Skeletal muscle cell (primary cell): ENCODE measurements at places on chromosomes 12 and 14.

DNA sequence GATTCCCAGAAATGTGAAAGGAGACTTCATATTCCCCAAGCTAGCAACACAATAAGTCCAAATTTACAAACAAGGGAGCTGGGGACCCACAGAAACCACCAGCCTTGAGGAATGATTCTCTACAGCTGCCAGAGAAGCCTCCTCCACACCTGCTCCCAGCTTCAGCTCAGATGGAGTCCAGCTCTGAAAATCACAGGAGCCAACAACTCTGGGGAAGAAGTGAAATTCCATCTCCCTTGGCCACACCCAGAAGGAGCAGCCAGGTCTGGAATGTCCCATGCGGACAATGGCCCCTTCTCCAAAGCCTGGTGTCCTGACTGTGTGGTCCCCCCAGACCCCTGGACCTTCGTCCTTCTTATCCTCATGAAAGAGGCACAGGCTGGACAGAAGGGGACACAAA, 45.4 kb downstream of the SYNE3 start:
- no peak for DNase-seq

- DNase-seq = no peak
Measured at GRCh38 chr12:123919980-123920360, 52.7 kb downstream of the CCDC92 start.

DNA sequence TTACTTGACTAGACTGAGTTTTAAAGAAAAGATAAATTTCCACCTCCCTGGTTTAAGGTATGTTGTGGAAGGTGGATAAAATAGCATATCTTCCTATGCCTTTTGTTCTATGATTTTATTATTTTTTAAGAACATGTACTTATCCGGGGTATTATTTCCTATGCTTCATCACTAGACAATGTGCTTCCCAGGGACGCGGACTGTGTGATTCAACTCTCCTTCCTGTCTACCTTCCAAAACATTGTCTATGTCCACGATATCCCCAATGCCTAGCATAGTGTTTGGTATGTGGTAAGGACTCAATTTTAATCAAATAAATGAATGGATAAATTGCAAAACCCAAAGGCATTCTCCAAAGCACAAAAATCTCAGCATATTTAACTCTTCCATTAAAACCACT, 8.3 kb upstream of the CCND2 start:
- no peak for DNase-seq

DNA sequence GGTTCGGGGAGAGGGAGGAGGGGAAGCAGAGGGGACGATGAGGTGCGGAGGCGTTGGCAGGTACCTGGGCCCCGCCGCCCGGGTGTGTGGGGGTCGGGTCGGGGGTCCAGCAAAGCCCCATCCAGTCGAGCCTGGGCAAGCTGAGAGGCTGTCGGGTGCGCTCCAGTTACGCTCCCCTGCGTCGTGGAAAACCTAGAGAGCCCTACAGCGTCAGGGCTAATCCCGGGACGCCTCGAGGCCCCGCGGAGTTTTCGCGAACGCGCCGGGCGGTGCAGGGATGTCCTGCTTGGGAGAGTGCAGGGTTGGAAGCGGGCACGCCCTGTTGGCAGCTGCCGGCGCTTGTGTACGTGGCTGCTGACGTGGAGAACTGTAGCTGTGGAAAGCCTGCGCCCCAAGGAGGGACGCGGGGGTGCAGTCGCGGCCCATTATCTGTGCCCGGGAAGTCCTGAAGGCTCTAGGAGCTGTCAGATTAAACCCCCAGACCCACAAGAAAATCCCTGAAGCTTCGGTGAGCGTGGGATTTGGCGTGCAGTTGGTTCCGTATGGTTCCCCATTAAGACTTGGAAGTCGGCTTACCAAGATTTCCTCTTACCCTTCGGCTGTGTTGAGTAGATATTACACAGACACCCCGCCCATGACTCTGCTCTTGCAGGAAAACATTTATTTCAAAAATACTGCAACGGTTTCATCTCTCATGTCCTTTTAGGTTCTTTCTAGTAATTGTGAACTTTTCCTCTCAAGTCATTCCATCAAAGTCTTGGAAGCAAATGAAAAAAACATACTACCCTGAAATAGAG, 11.3 kb upstream of the SLC38A2 start:
- peak; percentile 95 for DNase-seq

DNA sequence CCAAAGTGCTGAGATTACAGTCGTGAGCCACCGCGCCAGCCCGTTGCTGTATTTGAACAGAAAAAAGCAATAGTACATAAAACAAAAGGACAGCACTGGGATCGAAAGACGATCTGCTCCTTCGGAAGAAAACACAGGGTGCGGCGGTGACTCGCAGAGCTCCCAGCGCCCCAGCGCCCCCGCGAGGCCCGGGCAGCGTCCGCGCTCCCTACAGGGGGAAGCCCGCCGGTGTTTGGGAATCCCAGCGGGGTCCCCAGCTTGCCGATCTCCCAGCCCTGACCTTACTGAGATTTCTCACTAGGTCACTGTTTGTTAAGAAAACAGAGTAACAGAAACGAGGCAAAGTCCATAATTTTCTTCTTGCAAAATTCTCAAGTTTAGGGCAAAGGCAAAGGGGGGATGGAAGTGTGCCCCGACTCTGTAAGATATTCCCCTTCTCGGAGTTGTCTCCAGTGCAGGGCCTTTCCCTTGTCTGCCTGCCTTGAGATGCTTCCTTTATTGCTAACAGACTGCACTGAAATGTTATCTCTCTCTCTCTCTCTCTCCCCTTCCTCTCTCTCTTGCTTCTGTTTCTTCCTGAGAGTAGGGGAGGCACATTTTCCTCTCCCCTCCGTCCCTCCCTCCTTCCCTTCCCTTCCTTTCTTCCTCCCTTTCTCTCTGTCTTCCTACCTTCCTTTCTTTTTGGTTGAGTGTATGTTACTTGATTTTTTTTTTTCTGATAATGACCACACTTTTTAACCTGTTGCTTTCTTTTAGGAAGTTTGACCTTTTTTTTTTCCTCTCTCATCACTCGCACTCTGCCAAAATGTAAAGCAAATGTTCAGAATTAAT, 91.9 kb downstream of the TMEM30B start:
- peak; percentile 31 for DNase-seq

- no peak for DNase-seq
Measured at GRCh38 chr14:78016532-78016931, 153.6 kb upstream of the NRXN3 start.

- no peak for DNase-seq
Measured at GRCh38 chr12:80894179-80894578, 43.6 kb downstream of the LIN7A start.

GRCh38 chr14:44803239-44803905, 158.4 kb downstream of the KLHL28 start:
- DNase-seq = peak; percentile 44

DNA sequence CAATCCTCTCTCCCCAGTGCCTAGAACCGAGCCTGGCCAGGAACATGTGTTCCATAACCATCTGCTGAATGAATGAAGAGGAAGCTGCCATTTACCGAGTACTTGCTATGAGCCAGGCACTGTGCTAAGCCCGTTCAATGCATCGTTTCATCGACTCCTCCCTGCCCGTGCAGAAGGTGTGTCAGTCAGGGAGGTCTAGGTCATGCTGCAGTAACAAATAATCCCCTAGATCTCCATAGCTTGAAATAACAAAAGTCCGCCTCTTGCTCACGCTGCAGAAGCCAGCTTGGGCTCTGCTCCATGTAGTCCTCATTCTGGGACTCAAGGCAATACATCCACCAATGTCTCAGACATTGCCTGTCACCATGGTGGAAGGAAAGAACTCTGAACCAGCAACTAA, 101.3 kb downstream of the SCARB1 start:
- DNase-seq = no peak

DNA sequence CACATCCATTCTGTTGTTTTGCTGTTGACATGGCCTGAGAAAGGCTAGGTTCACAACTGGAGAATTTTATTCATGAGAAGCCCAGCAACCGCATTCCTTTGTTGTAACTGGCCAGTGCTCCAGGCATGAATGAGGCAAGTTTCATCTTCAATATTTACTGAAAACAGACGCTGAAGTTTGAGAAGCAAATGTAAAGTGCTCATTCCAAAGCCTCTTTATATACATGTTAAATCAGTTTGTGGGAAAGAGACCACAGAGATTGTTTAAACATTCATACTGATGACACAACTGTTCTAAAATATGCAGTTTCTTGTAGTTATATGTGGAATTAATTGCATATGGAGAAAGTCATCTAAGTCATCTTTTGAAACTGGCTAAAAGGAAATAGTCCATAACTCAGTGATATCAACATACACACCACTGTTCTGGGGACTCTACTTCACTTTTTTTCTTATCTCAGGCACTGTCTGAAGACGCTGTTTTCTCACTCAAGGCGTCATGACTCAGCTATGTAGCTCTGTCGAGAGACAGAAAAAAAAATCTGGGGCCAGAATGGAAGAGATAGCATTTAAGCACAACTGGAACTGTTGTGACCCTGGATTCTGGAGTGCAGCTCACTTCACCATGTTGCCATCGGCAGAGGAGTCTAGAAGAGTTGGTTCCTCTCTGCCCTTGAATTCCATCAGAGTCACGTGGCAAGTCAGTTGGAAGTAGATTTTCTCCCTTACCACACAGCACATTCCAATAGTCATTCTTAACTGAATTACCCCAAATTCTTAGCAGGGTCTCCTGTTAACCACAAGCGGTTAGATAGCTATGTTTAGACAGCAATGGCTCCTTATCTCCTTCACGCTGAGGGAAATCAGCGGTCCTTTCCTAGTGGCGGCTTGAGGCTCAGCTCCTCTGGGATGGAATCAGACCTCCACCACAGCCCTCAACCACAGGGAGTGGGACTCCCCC, 258.4 kb upstream of the HMGA2 start:
- DNase-seq = peak; percentile 75

DNA sequence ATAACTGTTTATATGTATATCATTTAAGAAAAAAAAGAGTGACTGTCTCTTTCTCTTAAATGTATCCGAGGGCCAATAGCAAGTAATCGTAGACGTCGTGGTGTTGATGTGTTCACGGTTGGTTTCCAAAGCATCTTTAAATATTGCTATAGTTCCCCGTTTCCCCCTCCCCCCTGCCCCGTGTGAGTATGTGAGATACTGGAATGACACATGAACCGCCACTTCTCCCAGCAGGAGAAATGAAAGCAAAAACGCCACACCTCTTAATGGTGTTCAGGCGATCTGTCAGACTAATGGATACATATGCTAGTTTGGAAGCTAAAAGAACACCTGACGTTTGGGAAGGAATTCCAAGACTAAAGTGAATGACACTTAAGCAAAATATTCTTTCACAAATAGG, 258.3 kb downstream of the FOXN3 start:
- no peak for DNase-seq

DNA sequence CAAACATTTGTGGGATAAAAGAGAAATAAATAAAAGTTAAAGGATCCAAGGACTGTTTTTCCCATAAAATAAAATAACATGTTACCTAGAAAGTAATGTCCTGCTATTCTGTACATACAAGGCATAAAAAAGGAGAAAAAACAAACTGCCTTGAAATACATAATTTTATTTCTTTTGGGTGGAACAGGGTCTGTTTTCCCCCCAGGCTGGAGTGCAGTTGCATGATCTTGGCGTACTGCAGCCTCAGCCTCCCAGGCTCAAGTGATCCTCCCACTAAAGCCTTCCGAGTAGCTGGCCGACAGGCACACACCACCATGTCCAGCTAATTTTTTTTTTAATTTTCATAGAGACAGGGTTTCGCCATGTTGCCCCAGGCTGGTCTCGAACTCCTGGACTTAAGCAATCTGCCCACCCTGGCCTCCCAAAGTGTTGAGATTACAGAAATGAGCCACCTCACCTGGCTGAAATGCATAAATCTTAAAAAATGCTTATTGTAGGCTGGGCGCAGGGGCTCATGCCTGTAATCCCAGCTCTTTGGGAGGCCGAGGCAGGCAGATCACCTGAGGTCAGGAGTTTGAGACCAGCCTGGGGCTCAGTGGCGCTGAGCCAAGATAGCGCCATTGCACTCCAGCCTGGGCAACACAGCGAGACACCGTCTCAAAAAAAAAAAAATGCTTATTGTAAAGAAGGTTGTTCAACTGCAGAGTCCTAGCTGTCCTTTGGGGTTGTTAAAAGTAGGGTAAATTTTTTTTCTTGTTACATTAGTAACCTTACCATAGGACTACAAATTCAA, 4.1 kb upstream of the TUBA1C start:
- DNase-seq = no peak

GRCh38 chr12:4567073-4567881, 5.3 kb downstream of the DYRK4 start:
- DNase-seq = no peak

- DNase-seq = no peak
Measured at GRCh38 chr12:49098035-49098451, 3.4 kb upstream of the DHH start.

- DNase-seq = no peak
Measured at GRCh38 chr12:52171950-52172512, 19.8 kb downstream of the KRT80 start.

- no peak for DNase-seq
Measured at GRCh38 chr14:95070748-95071435, 86.4 kb downstream of the DICER1 start.

GRCh38 chr12:111748151-111748672, 18.5 kb upstream of the ALDH2 start:
- no peak for DNase-seq

- no peak for DNase-seq
Measured at GRCh38 chr12:112946236-112947000, 8.1 kb downstream of the OAS3 start.

- DNase-seq = no peak
Measured at GRCh38 chr12:32201976-32202375, 95.3 kb downstream of the BICD1 start.

DNA sequence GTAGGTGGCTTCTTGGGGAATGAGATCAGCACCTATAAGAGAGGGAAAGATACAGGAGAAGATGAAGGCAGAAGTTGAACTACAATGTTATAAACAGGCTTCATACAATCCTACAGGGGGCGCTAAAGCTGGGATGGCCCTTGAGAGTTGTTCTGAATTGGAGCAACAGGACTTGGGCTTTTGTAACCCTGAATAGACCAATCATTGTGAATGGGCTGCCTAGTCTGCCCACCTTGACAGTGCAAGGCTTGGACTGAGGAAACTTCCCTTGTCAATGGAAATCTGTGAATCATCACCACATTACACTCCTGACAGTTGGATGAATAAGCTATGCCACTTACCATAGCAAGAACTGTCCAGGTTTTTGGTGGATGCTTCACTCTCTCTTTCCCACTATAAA, 306.1 kb downstream of the KCNC2 start:
- no peak for DNase-seq

- no peak for DNase-seq
Measured at GRCh38 chr12:98686603-98687002, 41.5 kb downstream of the APAF1 start.

DNA sequence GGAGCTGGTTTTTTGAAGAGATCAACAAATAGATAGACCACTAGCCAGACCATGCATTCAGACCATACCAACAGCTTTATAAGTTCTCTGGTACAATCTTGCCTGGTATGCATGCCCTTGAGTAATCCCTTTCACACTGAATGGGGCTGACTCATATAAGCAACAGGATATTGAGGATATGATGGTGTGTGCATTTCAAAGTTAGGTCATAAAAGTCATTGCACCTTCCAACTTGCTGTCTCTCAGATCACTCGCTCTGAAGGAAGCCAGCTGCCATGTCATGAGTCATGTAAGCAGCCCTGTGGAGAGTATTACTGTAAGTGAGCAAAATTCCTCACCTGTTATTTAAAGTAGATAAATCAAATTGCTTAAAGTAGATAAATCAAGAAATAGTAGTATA, 45.0 kb upstream of the OR6J1 start:
- DNase-seq = peak; percentile 88

- no peak for DNase-seq
Measured at GRCh38 chr12:120887253-120888043, 16.7 kb downstream of the SPPL3 start.
